ENCODE measurements at places on chromosomes 4 and X.

DNA sequence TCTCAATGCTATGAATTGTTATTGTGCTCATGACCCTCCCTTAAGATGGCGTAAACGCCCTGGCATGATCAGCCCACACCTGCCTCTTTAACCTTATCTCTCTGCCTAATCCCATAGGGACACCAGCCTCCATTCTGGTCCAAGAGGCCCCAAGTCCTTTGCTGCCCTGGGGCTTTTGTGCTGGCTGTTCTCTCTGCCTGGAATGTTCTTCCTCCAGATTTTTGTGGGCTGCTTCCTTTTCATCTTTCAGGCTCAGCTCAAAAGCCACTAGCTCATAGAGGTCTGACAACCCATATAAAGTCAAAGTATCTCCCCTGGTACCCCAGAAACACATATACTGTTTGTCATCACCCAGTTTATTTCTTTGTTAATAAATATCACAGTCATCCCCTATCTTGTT is 42.4 kb downstream of the APLN start:
- DNase-seq = no peak

- no peak for DNase-seq
These were observed 14.3 kb upstream of the C4orf50 start for GRCh38 chr4:6032249-6033244.

GRCh38 chr4:100839712-100840111 is 321.9 kb upstream of the EMCN start:
- no peak for DNase-seq

- no peak for DNase-seq
These were observed 35.5 kb downstream of the HTRA3 start for GRCh38 chr4:8304827-8305695.

DNA sequence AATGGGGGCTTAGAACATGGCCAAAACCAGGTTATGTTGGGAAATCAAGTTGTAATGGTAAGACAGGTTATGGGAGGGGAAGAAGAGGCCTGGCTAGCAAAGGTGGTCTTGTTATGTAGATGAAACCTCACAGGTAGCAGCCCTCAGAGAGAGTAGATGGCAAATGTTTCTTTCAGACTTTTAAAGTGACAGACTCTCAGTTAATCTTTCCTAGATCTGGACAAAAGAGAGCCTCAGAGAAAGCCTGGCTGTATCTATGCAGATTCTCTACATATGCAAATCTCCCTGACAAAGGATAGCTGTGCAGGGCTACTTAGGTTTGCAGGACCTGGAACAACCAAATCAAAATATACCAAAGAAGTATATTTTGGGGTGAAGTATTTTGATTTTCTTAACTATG is 284.1 kb upstream of the AMOT start:
- no peak for DNase-seq

GRCh38 chr4:179663641-179664429 is 2221.6 kb upstream of the AGA start:
- DNase-seq = no peak

DNA sequence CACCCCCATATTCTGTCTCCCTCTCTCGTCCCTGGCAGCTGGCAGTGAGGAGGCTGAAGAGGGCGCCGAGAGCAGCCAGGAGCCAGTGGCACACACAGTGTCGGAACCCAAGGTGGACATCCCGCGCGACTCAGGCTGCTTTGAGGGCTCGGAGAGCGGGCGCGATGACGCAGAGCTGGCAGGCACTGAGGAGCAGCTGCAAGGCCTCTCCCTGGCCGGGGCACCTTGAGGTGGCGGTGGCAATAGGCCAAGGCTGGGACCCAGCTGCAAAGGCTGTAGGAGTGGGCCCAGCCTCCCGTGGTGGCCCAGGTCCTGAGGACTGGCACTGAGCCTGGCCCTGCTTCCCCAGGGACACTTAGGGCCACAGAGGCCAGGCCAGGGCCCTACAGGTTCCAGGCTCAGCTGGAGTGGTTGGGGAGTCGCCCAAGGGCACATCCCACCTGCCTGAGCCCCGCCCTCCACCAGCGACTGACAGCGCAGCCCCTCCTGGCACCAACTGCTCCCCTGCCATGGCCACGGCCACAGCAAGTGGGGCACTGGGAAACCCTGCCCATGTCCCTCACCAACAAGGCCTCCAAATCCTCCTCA is 13.9 kb downstream of the SASH3 start:
- no peak for DNase-seq

- no peak for DNase-seq
These were observed 177.1 kb downstream of the SPANXN3 start for GRCh38 chrX:143340190-143340589.

GRCh38 chrX:118961866-118962560 is 12.4 kb upstream of the LONRF3 start:
- no peak for DNase-seq

- DNase-seq = no peak
These were observed 39.7 kb downstream of the SMIM20 start for GRCh38 chr4:25953740-25954139.

DNA sequence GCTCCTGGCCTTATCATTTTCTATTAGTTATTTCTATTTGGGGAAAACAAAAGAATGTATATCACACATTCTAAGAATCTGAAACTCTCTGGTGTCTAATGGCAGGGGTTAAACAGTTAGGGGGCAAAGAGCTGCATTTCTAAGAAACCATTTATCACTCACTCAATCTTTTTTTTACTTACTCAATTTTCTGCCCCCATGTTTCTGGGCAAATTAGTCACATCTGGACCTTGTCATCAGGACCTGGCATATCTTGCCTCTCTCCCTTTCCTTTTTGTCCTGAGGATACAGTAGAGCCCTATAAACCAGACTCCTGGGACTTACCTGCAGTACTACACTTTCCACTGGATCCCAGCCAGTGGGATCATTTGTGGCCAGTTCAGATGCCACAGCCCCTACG is 89.1 kb downstream of the ANXA3 start:
- DNase-seq = no peak

DNA sequence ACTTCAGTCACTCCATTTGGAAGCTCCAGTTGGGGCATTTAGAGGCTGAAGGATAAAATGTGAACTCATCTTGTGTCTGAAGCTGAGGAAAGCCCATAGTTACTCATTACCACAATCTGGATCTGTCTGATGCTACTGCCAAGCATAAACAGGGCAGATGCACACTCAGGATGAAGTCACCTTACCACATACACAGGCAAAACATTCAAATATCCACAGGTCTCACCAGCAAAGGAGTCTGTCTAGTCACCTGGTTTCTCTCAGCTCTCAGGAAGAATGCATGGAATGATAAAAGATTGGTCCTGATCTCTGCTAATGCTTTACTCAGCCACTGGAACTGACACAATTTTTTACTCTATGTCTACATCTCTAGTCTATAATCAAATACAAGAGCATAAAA is 13.0 kb upstream of the ODAPH start:
- no peak for DNase-seq

DNA sequence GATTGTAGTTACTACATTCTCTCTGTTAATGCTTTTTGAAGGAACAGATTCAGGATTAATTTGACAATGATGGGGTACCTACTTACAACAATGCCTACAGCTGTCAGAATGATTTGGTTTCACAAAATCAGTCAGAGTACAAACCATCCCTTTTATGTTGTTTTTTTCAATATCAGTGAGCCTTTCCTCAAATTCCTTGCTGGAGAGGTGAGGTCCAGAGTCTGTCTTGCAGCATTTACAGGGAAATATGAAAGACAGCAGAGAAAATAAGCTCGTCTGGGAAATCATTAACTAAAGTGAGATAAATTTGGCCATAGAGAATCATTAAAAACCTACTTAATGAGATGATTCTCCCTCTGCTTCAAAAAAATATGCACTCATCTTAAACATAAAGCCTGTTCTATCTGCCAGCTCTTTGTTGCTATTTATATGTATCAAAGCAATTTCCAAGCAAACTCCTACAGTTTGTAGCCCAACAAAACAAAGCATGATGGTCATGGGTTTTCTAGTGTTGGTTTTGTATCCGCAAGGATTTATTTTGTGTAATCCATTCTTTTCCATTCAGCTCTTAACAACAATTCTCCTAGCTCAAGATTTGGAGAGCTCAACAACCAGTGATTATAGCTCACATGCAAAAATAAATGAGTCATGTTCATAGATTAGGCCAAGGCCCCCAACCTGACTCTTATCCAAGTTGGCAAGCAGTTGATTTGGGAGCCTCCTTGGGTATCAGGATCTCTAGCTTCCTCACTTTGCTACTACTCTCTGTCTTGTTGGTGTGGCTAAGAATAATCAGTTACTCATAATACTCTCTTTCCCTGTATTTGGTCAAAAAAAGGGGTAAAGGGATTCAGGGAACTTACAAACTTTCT is 222.6 kb downstream of the ENOX2 start:
- DNase-seq = no peak

DNA sequence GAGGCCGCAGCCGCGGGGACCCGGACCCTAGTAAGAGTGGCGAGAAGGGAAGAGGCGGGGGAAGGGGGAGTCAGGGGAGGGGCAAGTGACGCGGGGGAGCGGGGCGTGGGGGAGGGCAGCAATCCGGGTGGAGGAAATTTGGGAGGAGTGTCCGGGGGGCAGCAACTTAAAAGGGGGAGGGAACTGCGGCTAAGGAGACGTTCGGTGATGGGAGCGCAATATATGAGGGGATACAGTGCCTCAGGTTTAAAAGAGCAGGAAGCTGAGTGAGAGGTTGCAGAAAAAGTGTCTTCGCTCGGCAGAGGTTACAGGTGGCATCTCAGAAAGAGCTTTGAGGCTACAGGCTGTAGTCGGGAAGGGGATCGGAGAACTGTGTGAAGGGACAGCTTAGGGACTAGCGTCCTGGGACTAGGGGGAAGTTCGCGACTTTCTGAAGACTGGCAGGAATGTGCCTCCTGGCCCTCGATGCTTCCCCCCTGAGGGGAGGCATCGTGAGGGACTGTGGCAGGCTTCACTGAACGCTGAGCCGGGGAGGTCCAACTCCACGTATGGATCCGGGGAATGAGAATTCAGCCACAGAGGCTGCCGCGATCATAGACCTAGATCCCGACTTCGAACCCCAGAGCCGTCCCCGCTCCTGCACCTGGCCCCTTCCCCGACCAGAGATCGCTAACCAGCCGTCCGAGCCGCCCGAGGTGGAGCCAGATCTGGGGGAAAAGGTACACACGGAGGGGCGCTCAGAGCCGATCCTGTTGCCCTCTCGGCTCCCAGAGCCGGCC is 519 bp downstream of the FOXO4 start:
- DNase-seq = no peak

GRCh38 chr4:88549815-88550214 is 26.2 kb upstream of the PYURF start:
- no peak for DNase-seq

DNA sequence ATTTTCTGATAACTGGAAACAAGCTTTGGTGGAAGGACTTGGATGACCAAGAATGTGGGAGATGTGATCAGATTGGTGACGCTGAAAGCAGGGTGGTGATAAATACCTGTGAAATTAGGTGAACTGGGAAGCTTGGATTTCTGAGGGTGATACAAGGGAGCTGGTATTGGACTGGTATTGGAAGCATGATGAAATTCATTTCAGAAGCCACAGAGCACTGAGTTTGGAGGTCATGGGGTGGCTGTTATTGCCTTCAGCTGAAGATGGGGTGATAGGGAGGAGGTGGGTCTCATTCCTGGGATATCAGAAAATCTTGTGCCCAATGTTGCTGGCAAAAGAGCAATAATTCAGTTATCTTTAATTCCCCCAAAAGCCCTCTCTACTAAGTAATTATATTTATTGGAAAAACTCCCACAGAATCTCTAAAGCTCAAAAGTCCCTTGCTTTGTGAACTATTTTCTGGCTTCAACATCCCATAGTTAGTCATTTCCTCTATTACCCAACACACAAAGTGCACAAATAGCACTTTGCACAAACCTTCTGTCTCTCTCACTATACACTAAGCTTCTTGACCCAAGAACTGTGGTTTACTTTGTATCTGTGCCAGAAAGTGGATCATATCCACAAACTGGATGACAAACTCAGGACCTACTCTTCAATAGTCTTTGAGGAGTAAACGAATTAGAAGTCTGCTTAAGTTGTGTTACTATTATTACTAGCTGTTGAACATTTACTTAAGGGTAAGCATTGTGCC is 23.1 kb upstream of the CAMK2D start:
- DNase-seq = no peak

- no peak for DNase-seq
These were observed 50.1 kb downstream of the GABRG1 start for GRCh38 chr4:46073778-46074177.

DNA sequence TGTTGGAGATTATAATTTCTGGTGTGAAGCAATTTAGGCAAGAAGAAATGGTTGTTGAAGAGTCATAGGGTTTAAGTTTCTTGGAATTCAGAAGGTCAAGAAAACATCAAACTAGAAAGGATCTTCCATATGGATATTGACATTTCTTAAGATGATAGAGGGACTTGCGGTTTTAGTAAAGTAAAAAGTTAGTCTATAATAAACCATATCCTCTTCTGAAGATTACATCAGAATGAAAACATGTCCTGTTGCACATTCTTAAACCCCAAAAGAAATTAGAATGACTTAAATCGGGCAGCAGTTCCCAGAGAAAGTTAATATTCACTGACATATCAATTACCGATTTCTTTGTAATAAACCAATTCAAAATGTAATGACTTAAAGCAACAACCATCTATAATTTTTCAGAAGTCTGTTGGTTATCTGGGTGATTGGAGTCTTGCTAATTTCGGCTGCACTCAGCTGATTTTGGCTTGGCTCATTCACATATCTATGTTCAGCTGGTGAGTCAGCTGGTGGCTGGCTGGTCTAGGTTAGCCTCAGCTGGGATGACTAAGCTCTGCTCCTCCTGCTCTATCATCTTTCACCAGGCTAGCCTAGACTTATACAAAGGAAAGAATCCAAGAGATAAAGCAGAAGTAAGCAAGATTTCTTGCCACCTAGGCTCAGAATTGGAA is 24.4 kb upstream of the DYNLT3 start:
- peak; percentile 3 for DNase-seq
